ENCODE measurements at places on chromosomes 11 and 22. TPM values are rescaled to one million over a fixed set of nuclear protein-coding genes. Genes with fewer than 3 reads are reported as not detected.

DNA sequence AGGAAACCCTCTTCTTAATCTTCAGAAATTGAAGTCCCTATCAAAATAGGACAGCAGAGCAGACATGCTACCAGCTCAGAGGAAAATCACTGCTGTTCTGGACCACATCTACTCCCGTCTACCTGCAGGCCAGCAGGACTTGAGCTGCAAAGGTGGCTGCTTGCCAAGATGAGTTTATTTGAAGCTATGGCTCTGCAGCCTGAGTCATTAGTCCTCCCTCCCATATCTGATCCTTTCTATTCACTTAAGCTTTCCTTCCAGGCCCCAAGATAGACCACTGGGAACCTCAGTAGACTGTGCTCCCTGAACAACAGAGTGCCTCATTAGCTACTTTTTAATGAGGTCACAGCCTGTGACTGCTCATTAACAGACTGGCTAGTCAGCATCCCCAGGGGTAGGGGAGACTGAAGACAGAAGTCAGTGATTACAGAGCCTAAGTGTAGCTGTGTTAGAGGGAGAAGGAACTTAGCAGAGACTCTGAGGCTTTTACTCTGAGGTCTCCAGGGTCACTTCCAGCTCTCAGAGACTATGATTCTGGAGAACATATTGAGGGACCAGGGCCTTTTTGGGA, 6.8 kb upstream of the OR10A2 start:
- peak; percentile 62 for DNase-seq

The HORMAD2 gene
- not detected for total RNA-seq

GRCh38 chr22:36680038-36680437, 23.5 kb downstream of the CACNG2 start:
- DNase-seq, result no peak

DNA sequence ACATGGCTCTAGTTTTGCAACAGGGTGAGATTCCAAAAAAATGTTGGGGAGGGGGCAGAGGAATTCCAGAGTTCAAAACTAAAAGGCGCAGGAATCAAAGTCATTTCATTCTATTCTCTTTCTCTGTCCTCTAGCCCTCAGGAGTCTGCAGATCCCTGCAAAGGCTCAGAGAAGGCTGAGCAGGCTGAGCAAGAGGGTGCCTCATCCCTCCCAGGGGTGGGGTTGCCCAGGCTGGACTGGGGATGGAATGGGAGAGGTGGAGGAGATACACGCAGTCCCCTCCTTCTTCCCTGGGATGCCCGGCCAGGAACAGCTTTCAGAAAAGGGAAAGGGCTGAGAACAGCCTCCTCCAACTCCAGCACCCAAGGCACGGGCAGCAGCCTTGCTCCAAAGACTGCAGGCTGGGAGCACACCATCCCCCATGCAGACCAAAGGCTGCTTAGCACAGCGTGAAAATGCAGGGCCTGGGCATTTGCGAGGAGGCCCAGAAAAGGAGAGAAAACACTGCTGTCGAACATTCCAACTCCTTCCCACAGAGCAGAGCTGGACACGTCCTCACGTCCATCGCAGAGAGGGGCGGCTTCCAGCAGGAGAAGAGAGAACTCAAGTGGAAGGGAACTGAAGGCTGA, 51.8 kb downstream of the MN1 start:
- DNase-seq, result no peak

- DNase-seq, result peak; percentile 28
Observed at GRCh38 chr11:58926695-58927094, 12.6 kb upstream of the GLYATL1 start.

The TRIM49D1 gene
- not detected for total RNA-seq

The VSTM5 gene
- total RNA-seq, result not detected

GRCh38 chr22:42586381-42586780, 28.3 kb downstream of the POLDIP3 start:
- DNase-seq, result no peak

GRCh38 chr11:83744620-83745192, 458.5 kb upstream of the CCDC90B start:
- DNase-seq, result no peak

- peak; percentile 17 for DNase-seq
Observed at GRCh38 chr11:95682552-95682951, 107.0 kb downstream of the FAM76B start.

DNA sequence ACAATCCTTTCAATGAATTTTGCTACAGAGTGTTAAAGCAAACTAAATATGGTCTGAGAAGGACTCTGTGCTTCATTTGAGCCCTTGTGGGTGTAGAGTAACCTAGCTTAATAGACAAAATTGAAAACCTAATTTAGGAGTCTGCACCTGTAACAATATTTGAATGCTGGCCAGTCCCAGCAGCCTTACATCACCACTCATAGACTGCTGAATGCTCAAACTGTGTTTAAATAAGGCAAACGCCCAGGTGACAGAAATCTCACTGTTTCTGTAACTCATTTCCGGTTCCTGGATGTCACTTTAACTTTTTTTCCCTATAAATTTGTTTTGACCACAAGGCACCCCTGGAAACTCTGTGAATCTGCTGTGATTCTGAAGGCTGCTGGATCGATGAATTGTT, 45.5 kb upstream of the GLYATL1B start:
- no peak for DNase-seq

The ADAMTS15 gene
- 2.5 TPM for total RNA-seq

DNA sequence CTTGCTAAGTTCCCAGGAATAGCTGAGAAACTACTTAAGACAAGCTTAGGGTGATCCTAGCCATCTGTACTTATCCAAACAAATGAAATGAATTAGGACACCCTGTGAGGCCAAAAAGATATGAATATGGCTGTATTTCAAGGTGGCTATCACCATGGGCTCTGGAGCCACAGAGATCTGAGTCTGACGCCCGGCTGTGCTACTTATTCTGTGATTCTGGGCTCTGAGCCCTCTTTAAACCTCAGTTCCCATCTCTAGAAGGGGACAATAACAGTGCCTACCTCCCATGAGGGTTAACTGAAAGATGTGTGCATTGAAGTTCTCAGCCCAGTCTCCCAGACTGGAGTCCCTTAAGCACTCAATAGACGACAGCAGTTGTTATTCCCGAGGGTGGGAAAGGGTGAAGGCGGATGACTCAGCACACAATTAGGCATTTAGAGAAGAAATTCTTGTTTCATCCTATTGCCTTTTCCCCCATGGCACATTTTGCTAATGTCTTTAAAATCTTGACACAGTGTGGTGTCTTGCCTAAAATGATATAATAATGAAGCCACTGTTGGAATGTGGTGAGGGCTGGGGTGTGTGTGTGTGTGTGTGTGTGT, 132.5 kb downstream of the ADAMTS15 start:
- DNase-seq, result peak; percentile 87
